ENCODE measurements at places on chromosomes 13 and 19.

- no peak for DNase-seq
These were observed 51.1 kb downstream of the N4BP2L1 start for GRCh38 chr13:32376642-32377415.

- no peak for DNase-seq
These were observed 6.3 kb downstream of the ZNF71 start for GRCh38 chr19:56601375-56601774.

DNA sequence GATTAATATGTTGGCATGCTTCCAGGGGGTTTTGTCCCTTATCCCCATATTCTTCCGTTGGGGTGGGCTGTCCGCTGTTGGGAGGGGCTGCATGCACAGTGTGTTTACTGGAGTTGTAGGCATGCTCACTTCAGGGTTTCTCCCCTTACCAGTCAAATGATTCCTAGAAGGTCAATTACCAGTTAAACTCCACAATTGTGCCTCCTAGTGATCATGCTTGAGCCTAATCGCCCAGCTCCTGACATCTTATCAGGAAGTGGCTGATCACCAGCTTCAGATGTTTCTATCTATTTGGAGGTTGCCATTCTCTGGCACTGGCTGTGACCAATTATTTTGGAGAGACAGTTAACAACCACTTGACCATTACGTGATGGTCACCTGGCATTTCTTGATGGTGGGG is 1090.0 kb downstream of the SLITRK5 start:
- no peak for DNase-seq

GRCh38 chr13:33728271-33729037 is 89.5 kb upstream of the RFC3 start:
- DNase-seq, result no peak

DNA sequence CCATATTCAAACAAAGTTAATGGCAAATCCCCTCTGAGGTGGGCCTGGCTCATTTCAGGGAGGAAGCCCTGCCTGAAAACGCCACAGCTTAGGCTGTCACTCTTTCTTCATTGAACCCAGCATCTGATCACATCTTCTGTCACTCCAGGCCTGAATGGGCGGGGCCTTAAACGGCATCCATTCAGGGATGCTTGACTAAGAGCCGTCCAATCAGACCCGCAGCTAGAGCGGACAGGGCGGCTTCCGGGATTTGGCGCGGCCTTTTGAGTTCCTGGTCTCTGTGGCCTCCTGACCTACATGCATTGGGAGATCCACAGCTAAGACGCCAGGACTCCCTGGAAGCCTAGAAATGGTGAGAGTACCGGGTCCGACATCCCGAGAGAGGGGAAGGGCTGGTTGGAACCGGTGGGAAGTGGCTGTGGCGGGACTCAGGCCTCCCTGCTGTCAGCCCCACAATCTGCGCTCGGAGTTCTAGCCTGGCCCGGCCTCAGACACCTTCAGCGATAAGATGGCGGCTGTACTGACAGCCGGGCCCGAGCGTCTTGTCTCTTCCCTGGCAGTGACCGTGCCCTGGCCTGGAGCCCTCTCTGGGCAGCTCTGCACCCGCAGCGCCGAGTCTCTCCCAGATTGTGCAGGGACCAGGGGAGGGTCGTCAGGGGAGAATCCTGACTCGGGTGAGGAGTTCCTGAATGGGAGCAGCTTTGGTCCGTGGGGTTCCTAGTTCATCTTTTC is at the start of gene ZNF723:
Gene ZNF723 (plus strand): TSS at position 261 of the 732 bp plus-strand sequence. CDS start 89 bp downstream, at position 350.
- DNase-seq, result no peak

DNA sequence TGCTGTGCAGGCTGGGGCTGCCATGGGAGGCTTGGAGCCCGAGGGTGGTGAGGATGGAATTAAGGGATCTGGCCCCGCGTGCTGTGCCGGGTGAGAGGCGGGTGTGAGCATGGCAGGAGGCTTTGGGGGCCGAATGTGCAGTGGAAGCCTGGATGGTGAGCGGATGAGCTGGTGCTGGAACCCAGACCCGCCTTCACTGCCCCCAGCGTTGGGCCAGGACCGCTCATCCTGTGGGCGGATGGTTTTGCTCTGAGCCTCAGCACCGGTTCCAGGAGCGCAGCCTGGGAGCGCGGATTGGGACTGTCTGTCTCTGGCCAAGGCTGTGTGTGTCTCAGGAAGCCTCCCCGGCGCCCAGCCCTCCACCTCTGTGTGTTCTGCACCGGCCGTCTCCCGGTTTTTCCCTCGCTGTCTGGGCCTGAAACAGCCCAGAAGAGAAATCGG is 16.7 kb downstream of the KDM4B start:
- no peak for DNase-seq

Measured in fibroblast of the conjunctiva (primary cell).